ELR (cell line): ENCODE measurements at places on chromosomes 3 and 15.

GRCh38 chr3:87073496-87074145 is 82.7 kb upstream of the VGLL3 start:
- DNase-seq, result no peak

GRCh38 chr3:112682361-112682760 is 41.4 kb upstream of the CCDC80 start:
- peak; percentile 57 for DNase-seq

DNA sequence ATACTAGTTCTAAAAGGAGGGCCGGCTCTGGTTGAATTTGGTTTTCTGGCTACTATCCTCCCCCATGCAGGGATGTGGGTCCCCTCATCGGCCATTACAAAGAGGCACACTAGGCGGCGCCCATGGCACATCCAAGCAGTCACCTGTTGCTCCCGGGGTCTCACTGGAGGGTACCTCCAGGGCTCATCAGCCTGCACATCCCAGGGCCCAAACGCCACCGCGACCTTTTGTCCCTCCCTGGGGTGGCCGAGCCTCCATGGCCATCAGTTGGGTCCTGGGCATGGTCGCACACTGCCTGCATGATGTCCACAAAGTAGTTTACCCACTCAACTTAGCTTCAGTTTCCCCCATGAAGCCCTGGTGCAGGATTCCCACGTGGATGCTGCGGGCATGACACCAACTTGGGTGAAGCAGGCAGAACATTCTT is 28.3 kb downstream of the IDH3A start:
- DNase-seq, result peak; percentile 50

GRCh38 chr15:90744759-90745402 is 27.7 kb downstream of the BLM start:
- peak; percentile 22 for DNase-seq

- DNase-seq, result no peak
Observed at GRCh38 chr15:76161153-76162035, 101.6 kb downstream of the TMEM266 start.

- no peak for DNase-seq
Observed at GRCh38 chr3:146468671-146469149, 651 bp downstream of the PLSCR2 start.

- DNase-seq, result no peak
Observed at GRCh38 chr3:9135930-9136525, 113.4 kb downstream of the SRGAP3 start.

DNA sequence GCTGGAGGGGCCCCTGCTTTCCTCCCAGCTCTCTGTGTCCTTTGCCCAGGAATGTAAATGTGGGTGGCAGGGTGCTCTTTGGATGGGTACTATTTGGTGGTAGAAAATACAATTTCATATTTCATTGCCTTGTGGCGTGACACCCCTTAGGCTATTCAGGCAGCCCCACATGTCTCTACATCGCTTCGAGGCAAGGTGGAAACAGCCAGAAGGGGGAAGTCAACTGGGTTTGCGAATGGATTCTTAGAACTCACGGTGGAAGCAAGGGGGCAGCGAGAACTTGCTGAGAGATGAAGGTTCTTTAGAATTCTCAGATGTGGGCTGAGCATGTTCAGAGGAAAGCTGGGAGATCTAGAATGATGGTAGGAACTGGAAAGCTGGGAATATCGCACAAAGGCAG is 25.3 kb downstream of the PLA2G4D start:
- no peak for DNase-seq

DNA sequence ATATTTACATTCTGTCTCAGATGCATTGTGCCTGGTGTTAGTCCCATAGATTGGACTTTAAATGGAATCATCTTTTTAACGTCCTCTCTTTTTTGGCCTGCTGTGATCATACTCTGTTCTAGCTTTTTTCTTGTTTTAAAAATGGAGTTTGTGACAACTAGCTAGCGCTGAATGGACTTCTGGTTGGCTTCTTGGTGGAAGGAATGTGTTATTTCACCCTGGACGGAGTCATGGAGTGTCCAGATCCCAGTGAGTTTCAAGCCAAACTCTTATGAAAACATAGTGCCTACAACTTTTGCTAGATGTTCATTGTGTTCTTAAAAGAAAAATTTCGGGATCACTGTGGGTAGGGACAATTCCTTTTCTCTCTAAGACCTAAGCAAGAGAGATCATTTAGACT is 192.6 kb downstream of the TCF12 start:
- no peak for DNase-seq

DNA sequence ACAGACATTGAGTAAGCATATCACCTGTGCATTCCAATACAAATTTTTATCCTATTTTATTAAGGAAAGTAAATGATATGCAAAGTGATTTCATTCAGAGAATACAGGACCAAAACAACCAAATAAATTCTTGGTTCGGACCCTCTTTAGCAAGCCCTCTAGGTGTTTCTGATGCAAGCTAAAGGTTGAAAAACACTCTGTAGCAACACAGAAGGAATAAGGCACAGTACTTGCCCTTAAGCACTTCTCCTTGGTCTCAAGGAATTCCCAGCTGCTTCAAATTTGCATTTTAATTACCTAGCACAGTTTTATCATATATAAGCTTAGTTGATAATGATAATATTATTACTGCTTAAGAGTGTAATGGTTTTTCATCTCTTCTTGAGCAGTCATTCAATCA is 288.4 kb downstream of the KCNH8 start:
- DNase-seq, result no peak

GRCh38 chr3:116394365-116394764 is 50.9 kb downstream of the LSAMP start:
- no peak for DNase-seq

DNA sequence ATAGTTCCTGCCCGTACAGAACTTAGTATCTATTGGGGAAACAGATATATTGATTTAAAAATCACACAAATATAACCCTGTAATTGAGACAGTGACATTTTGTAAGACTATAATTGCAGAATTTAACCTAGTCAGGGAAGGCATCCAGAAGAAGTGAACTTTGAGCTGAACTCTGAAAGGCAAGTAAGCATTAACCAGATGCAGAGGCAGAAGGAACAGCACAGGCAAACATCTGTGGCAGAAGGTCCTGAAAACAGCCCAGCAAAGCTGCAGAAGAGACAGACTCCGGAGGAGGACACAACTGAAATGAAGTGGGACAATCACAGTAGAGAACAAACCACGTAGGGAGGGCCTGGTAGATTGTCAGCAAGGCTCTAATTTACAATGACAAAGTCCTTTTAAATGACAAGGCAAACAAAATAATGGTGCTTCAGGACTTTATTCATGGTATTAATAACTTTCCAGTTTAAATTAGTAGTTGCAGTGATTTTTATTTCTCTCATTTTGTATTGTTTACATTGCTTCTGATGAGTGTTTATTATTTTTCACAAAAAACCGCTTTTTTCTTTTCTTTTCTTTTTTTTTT is 14.5 kb downstream of the BCL2A1 start:
- DNase-seq, result no peak

DNA sequence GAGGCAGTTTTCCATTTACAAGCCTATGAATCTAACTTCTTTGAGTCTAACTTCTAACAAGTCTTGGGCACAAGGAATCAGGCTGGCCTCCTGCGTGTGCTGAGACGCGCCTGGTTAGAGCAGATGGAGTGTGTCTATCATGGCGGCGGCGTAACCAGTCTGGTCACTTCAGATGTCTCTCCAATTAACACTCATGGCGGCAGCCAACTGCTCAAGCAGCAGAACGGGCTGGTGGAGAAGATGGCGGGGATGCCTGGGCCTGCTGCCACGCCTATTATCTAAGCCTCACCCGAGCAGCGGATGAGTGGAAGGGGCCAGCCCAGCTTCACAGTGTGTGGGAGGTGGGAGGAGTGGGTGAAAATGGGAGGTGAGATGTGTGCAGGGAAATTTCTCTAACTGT is 246.4 kb upstream of the TPRG1 start:
- DNase-seq, result no peak

GRCh38 chr15:59611276-59612260 is at the start of gene GCNT3:
Gene GCNT3 (plus strand): TSS chr15:59611783. CDS start chr15:59618239, 6,456 bp downstream.
- DNase-seq, result peak; percentile 48

GRCh38 chr3:41328926-41329325 is 129.6 kb downstream of the CTNNB1 start:
- no peak for DNase-seq

GRCh38 chr15:66505430-66505811 is 295 bp downstream of the ZWILCH start:
- DNase-seq, result peak; percentile 67

- no peak for DNase-seq
Observed at GRCh38 chr3:28243424-28244106, 2.1 kb downstream of the CMC1 start.

- DNase-seq, result peak; percentile 40
Observed at GRCh38 chr3:55879901-55880331, 392.8 kb upstream of the WNT5A start.

DNA sequence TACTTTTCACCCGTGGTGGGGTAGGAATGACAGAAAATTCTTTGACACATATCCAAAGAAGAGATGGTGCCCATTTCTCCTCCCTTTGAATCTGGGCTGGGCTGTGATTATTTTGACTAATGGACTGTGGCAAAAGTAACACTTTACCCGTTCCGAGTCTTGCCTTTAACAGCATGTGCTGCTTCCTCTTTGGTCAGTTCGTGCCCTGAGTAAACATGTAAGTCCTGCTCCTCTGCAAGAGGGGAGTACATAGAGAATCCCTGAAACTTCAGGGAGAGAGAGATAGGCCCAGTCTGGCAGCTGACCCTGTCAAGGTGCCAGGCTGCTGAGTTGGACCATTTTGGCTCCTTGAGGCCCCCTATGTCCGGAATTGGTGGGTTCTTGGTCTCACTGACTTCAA is 243.1 kb downstream of the EPHB1 start:
- DNase-seq, result no peak

DNA sequence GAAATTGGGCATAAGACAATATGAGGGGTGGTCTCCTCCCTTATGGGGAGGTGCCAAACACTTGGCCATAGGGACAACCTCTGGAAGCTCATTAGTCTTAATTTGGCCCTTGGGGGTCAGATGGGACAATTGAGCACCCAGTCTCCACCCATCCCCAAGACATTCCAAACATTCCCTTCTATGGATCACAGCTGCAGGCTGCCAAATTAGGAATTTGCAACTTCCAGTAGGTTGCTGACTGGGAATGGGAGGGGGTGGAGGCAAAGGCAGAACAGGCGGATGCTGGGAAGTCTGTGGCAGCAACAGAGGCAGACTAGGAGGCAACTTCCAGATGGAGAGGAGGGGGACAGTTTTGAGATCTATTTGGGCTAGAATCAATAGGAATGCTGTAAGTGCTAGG is 1.4 kb upstream of the PDHB start:
- peak; percentile 66 for DNase-seq

DNA sequence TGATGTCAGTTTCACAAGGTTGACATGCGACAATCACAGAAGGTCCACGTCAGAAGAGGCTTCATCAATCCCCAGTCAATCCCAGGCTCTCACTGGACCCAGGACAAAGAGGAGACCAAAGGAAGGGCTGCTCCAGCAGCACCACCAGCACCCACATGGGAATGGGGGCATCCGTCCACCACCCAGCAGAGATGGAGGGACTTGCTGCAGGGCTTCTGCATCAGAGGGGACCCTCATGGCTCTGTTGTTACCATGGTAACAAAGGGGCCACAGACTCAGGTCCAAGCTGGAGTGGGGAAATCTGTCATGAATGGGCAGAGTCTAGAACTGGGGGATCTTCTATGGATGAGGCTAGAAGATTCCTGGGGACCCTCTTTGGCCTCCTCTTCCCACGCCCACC is 13.1 kb downstream of the PLA2G4F start:
- no peak for DNase-seq

- DNase-seq, result no peak
Observed at GRCh38 chr3:194130807-194131589, 5.0 kb upstream of the HES1 start.

- no peak for DNase-seq
Observed at GRCh38 chr3:197714251-197714650, 22.5 kb downstream of the RUBCN start.

DNA sequence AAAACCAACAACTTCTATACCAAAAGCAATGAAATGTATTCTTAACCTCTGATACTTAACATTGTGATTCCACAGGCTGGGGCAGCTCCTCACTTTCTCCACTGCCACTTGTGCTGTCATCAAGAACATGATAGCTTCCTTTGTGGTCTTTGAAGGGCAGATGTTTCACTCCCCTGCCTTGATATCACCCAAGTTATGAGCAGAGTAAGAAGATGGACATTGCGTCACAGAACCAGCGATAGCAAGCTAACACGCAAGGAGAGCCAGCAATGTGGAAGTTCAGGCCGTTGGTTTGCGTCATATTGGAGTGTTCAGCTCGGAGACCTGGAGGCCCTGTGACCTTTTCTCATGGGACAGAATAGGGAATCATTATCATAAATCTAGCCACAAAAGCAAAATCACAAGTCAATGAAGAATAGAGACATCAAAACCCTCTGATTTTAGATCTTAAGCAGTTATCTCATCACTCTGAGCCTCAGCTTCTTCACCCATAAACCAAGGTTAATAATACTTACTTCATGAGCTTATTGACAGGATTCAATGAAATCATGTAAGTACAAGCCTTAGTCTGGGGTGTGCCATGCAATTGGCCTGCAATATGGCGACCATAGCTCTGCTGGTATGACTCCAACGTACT is 183.8 kb upstream of the THBS1 start:
- DNase-seq, result no peak

DNA sequence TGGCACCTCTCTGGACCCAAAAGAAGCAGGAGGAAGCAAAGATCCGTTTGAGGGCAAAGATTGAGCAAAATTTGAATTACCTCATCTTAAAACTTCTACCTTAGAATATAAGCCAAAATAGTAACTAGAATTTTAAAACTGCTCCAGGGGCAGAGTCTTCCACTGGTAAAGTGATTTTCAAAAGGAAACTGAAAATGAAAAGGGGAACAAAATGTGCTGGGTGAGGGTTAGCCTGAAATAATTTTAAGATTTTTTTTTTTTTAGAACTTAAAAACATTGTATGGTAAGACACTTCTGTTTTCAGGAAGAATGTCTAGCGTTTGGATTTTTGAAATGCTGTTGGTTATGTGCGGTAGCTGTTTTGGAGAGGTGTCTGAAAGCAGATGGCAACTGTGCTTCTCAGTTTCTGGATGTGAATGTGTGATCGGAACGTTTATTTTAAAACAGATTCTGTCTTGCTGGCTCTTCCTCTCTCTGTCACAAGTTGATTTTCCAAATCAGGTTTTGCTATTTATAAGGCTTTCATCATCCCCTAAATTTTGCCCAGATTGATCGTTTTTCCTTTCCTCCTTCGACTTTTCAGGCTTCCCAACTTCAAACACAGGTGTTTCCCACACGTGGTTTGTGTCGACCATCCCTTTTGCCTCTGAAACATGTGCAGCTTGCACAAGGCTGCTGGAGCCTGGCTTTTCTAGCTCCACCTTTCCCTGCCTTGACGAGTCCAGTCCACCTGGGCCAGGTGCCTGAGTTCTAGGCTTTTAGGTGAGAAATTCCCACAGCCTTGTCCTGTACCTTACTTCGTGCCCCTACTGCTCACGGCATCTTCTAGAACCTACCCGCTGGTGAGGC is 3.3 kb downstream of the LRRK1 start:
- no peak for DNase-seq

DNA sequence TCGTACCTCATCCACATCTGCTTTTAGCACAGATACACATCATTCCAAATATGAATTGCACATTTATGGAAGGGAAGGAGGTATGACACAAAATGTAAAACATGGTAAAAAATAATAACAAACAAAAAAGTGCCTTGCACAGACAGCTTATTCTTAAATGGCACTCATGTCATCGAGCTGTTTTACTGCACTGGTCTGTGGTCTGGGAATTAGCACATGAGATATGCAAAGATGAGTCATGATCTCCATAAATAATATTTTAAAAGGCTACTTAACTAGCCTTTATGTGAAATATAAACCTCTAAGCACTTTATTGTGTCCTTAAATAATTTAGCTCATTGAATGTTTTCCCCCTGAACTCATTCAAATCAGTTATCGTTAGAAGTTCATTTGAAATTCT is 142.2 kb upstream of the ZNF385D start:
- peak; percentile 2 for DNase-seq

GRCh38 chr15:90160781-90161727 is 40.1 kb upstream of the SEMA4B start:
- DNase-seq, result no peak
